ENCODE measurements at places on chromosomes 13 and 19. TPM values are rescaled to one million over a fixed set of nuclear protein-coding genes. Genes with fewer than 3 reads are reported as not detected.

Gene STXBP2
- 154 TPM for total RNA-seq

Gene BRSK1
- 6.3 TPM for total RNA-seq

Gene MRPS12
- 106 TPM for total RNA-seq

Gene PROSER1
- 44.7 TPM for total RNA-seq

Gene ZNF69
- 1.5 TPM for total RNA-seq

Gene CEACAM6
- not detected for total RNA-seq

Gene MUC16
- 0.21 TPM for total RNA-seq
